Fibroblast of lung (primary cell): ENCODE measurements at places on chromosomes 5 and 9. TPM values are rescaled to one million over a fixed set of nuclear protein-coding genes. Genes with fewer than 3 reads are reported as not detected.

The ECSCR gene
- polyA plus RNA-seq: 0.18 and 0.24 TPM in 2 replicates

The PLPPR1 gene
- not detected in 2 replicates for polyA plus RNA-seq

The FBXL17 gene
- polyA plus RNA-seq: 6.9 and 7.1 TPM in 2 replicates

The TRPM6 gene
- 0.01 and 0.02 TPM in 2 replicates for polyA plus RNA-seq

The FOXD4 gene
- 0.03 and 0.06 TPM in 2 replicates for polyA plus RNA-seq

The IFNK gene
- not detected in 2 replicates for polyA plus RNA-seq

The OR1Q1 gene
- 0.14 and 0.17 TPM in 2 replicates for polyA plus RNA-seq

The SLC6A3 gene
- not detected in 2 replicates for polyA plus RNA-seq

The BTNL8 gene
- polyA plus RNA-seq: not detected in 2 replicates

The GZMA gene
- polyA plus RNA-seq: not detected in 2 replicates

The TDRD7 gene
- 9.8 and 10.5 TPM in 2 replicates for polyA plus RNA-seq

The IGFBPL1 gene
- polyA plus RNA-seq: not detected in 2 replicates

The MIER3 gene
- 12.7 and 16.9 TPM in 2 replicates for polyA plus RNA-seq

The DMRT2 gene
- polyA plus RNA-seq: 0.16 TPM in 1 of 2 replicates, not detected in the other

The PCDHGC4 gene
- 0.48 and 0.76 TPM in 2 replicates for polyA plus RNA-seq

The TAF11L5 gene
- not detected in 2 replicates for polyA plus RNA-seq

The F12 gene
- polyA plus RNA-seq: 0.10 and 0.19 TPM in 2 replicates

The IL13 gene
- polyA plus RNA-seq: not detected in 2 replicates

The PCDHB13 gene
- polyA plus RNA-seq: 0.24 and 0.62 TPM in 2 replicates

The VAV2 gene
- polyA plus RNA-seq: 13.7 and 14.9 TPM in 2 replicates

The PAPPA gene
- polyA plus RNA-seq: 5.0 and 8.8 TPM in 2 replicates

The ANXA2R gene
- polyA plus RNA-seq: 0.61 and 1.4 TPM in 2 replicates

The OBP2B gene
- not detected in 2 replicates for polyA plus RNA-seq

The SNCB gene
- 0.22 and 2.3 TPM in 2 replicates for polyA plus RNA-seq

The OR1J2 gene
- polyA plus RNA-seq: 0.19 and 0.23 TPM in 2 replicates

The PCDHB12 gene
- polyA plus RNA-seq: 0.02 and 0.27 TPM in 2 replicates

The AMBP gene
- polyA plus RNA-seq: 0.07 and 0.15 TPM in 2 replicates

The EQTN gene
- not detected in 2 replicates for polyA plus RNA-seq

The WNT8A gene
- not detected in 2 replicates for polyA plus RNA-seq

The CER1 gene
- polyA plus RNA-seq: not detected in 2 replicates

The PPP1R2B gene
- not detected in 2 replicates for polyA plus RNA-seq

The SOX30 gene
- polyA plus RNA-seq: 0.02 and 0.05 TPM in 2 replicates

The C6 gene
- 0.07 TPM in 1 of 2 replicates, not detected in the other for polyA plus RNA-seq

The STING1 gene
- 70.9 and 78.4 TPM in 2 replicates for polyA plus RNA-seq

The RLN1 gene
- not detected in 2 replicates for polyA plus RNA-seq

The GAPVD1 gene
- polyA plus RNA-seq: 22.5 and 23.0 TPM in 2 replicates

The FOXD4L4 gene
- polyA plus RNA-seq: 0.02 TPM in 1 of 2 replicates, not detected in the other

The ZNF618 gene
- 6.6 and 6.7 TPM in 2 replicates for polyA plus RNA-seq

The FOXI1 gene
- polyA plus RNA-seq: not detected in 2 replicates

The MELK gene
- polyA plus RNA-seq: 21.9 and 56.1 TPM in 2 replicates

The EIF4E1B gene
- polyA plus RNA-seq: not detected in 2 replicates

The ELOVL7 gene
- polyA plus RNA-seq: 0.03 and 0.07 TPM in 2 replicates

The UNC5A gene
- 0.01 TPM in 1 of 2 replicates, not detected in the other for polyA plus RNA-seq

The CSF1R gene
- polyA plus RNA-seq: 0.07 and 0.15 TPM in 2 replicates

The CCNI2 gene
- not detected in 2 replicates for polyA plus RNA-seq

The C5orf58 gene
- polyA plus RNA-seq: not detected in 2 replicates
